Diencephalon (tissue), 1 donor: ENCODE measurements at places on chromosomes 7 and 10. TPM values are rescaled to one million over a fixed set of nuclear protein-coding genes. Genes with fewer than 3 reads are reported as not detected.

ERVW-1 gene
- total RNA-seq = not detected

RAMP3 gene
- 6.2 TPM for total RNA-seq

TAS2R41 gene
- total RNA-seq = not detected

INSYN2A gene
- 22.6 TPM for total RNA-seq

VCL gene
- 25.8 TPM for total RNA-seq

PRTFDC1 gene
- 31.8 TPM for total RNA-seq

SVOPL gene
- 3.0 TPM for total RNA-seq

MKX gene
- total RNA-seq = 3.2 TPM

GTF2IRD2 gene
- total RNA-seq = 33.4 TPM

POLR2J3 gene
- 34.4 TPM for total RNA-seq

LIPK gene
- not detected for total RNA-seq
